ENCODE measurements at places on chromosomes 2 and 18.

DNA sequence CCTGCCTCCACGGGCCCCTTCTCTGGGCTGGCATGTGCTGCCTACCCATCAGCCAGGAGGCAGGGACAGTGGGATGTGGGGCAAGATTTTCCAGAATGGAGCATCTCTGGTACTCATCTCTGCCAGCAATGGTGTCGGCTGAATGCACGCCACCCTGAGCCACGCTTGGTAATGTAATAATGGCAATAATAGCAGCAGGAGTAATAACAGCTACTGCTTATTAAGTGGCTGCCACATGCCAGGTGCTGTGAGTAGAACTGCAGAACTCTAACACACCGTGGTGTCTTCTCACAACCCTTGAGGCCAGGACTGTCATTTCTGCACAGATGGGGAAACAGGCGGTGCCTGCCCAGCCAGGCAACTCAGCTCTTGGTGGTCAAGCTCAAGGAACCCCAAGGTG, 113.6 kb downstream of the CELF4 start:
- no peak for DNase-seq

GRCh38 chr2:224449212-224450147, 47.6 kb upstream of the FAM124B start:
- DNase-seq = no peak

- DNase-seq = no peak
Observed at GRCh38 chr2:21256006-21256405, 132.2 kb downstream of the TDRD15 start.

GRCh38 chr18:60189856-60190255, 182.7 kb downstream of the MC4R start:
- no peak for DNase-seq

GRCh38 chr18:58525517-58525916, 103.4 kb downstream of the ALPK2 start:
- DNase-seq = peak; percentile 72

GRCh38 chr2:20633001-20633400, 17.9 kb downstream of the HS1BP3 start:
- DNase-seq = no peak

Measured in activated effector memory CD4-positive, alpha-beta T cell treated with anti-CD3 and anti-CD28 coated beads, Interleukin-2, amount 50 U/mL, for 16 hours (primary cell).